ENCODE measurements at places on chromosomes 13 and 19. TPM values are rescaled to one million over a fixed set of nuclear protein-coding genes. Genes with fewer than 3 reads are reported as not detected.

MBD3L3 gene
- total RNA-seq, result not detected

FCER2 gene
- 0.45 TPM for total RNA-seq

ZGLP1 gene
- 4.2 TPM for total RNA-seq

RAB3A gene
- total RNA-seq, result 2.1 TPM

FOXA3 gene
- total RNA-seq, result 31.6 TPM

TMPRSS9 gene
- 7.5 TPM for total RNA-seq

EFNA2 gene
- total RNA-seq, result 8.6 TPM

DCLK1 gene
- not detected for total RNA-seq

RDH8 gene
- not detected for total RNA-seq
